ENCODE measurements at places on chromosomes 6 and 20.

DNA sequence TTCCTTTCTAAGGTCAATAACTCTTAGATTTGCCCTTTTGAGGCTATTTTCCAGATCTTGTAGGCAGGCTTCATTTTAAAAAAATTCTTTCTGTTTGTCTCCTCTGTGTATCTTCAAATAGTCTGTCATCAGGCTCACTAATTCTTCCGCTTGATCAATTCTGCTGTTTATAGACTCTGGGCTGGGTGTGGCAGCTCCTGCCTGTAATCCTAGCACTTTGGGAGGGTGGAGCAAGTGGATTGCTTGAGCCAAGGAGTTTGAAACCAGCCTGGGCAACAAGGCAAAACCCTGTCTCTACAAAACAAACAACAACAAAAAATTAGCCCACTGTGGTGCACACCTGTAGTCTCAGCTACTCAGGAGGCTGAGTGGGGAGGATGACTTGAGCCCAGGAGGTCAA, 40.0 kb upstream of the SCP2D1 start:
- peak; percentile 53 for DNase-seq

GRCh38 chr6:114521926-114522325, 179.1 kb upstream of the HS3ST5 start:
- DNase-seq = no peak

DNA sequence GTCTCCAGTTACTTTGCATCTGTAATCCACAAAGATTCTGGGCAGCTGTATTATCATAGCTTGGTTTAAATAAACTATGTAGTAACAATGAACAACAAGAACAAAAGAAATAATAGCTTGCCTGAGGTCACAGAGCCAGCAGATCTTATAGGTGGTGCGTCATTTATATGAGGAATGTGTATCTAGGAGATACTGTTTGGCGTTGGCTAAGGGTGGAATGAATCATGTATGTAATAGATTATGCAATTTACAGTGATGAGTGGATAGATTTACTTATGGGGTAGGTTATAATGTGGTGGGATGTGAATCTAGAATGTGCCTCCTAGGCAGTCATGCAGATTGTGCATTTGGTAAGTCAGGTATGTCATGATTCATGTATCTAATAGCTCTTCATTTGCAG, 42.8 kb downstream of the HNF4A start:
- DNase-seq = peak; percentile 93

DNA sequence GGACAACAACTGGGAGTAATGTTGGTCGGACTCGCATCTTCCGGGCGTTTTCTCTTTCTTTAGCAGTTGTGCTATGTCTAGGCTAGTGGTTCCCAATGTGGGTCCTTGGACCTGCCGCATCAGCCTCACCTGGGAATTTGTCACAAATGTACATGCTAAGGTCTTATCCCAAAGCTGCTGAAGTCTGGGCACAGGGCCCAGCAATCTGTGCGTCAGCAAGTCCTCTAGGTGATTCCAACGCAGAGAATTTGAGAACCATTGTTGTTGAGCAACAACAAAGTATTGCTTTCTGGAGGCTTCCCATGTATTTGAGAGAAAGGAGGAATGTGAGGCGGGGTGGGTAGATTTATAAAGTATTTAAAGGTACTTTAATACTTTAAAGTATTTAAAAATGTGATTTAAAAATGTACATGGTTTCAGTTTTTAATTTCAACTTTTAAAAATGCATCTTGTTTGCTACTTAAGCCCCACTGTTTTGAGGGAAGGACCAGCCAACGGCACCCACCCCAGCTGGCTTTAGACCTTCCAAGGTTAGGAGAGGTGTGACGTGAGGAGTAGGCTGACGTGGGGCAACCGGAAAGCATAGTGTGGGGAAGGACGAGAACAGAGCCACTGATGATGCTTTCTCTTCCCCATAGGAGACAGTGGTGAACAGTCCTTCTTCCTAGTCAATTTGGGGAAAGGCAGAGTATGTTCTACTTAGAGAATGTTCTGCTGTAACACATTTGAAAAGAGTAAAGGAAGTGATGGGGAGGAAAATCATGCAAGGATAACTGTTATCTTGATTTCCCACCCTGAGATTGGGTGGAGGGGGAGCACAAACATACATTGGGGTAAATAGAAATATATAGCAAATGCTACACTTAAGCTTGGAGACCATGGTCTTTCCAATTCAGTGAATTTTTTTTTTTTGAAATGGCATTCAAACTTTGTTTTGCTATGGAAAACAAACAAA, 4.3 kb downstream of the UST start:
- no peak for DNase-seq

DNA sequence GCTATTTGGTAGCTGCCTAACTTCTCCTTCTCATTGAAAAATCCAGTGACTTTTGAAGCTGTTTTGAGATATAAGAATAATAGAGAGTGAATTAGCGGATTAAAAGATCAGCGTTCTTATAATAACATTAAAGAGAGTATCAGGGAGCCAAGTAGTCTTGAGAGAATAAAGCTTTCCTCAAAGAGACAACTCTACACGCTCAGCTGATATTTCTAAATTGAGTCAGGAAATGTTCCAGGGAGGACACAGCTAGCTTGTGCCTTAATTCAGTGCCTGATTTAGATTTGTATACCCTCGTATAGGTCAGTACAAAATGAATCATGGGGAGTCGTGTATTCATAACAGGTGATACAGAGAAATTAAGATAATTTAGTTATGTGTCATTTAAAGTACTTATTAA, 75.1 kb upstream of the QKI start:
- DNase-seq = no peak

GRCh38 chr6:152471456-152472265, 165.5 kb downstream of the SYNE1 start:
- DNase-seq = no peak

DNA sequence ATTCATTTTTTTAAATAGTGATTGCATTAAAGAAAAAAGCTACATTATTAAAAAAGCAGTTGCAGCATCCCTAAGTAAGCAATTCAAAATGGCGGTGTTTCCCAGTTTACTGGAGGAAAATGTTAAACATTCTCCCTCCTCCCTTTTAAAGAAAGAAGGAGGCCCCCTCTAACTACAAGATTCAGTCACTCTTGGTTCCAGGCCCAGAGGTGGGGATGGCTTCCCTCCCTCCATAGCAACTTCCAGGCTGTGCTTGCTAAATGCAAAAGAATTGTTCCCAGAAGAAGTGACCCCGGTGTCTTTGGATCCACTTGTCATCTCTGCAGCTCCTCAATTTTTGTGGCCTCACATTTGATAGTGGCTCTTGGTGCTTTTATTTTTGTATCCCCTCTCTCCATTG, 165.9 kb downstream of the SOBP start:
- DNase-seq = no peak

DNA sequence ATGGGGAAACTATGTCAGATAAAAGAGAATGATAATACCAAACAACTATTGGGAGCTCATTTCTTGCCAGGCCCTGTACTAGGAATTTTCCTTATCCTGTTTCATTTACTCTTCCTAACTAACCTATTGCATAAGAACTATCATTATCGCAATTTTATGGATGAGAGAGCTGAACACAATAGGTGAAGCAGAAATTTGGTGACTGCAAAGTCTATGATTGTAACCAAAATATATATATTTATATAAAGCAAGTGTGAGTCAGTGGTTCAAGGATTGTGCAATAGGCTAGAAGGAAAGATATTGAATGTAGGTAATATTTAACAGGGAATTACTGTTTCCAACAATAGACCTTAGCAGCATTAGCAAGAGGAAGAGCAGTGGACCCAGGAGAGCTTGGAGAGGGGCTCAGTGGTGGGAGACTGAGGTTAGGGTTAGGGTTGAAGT, 181.1 kb upstream of the TENT5A start:
- peak; percentile 62 for DNase-seq
